ENCODE measurements at places on chromosomes 6 and 20.

- peak; percentile 68 for DNase-seq
These were observed 291.1 kb downstream of the CLIC5 start for GRCh38 chr6:45724511-45724910.

GRCh38 chr6:158333094-158333493 is 20.8 kb downstream of the TULP4 start:
- no peak for DNase-seq

GRCh38 chr20:41317546-41318270 is at the start of gene ZHX3:
TSS of gene ZHX3 (minus strand) at chr20:41317731. CDS start at chr20:41204916, 112,815 bp downstream.
- DNase-seq, result peak; percentile 97

- no peak for DNase-seq
These were observed 560.1 kb downstream of the UTRN start for GRCh38 chr6:144845186-144845585.

DNA sequence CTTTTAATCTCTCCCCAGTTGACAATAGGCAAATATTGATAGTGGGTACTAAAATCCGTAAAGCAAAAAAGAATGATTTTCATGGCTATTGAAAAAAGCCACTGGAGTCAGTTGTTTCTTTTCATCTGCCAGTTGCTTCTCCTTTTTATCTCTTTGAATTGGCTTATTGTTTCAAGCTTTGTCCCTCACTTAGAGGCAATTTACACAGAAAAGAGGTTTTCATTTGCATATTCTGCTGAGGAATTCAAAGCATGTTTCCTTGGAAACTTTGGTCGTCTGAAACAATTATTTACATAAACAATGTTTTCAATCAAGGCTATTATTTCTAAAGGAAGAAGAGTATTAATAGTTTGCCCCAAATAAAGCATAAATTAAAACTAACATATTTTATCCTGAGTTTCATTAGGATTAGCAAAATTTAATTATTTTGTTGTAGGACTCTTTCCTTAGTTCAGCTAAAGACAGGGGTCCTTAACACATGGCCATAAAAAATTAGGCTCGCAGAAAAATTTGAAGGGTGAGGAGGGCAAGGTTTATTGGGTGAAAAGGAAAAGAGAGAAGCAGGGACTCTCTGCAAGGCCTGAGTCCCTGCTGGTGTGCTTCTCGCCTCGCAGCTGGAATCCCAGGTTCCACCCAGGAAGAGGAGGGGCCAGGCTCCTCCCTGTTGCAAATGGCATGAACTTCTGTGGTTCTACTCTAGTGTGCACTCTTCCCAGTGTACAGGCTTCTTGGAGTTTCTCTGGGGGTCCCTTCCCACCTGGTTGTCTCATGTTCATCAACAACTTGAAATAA is 138.8 kb upstream of the LAMA2 start:
- no peak for DNase-seq

GRCh38 chr6:38612143-38612965 is 27.4 kb downstream of the BTBD9 start:
- no peak for DNase-seq

- no peak for DNase-seq
These were observed 26.5 kb upstream of the MYCT1 start for GRCh38 chr6:152671171-152671570.

- DNase-seq, result no peak
These were observed 286.2 kb downstream of the FARS2 start for GRCh38 chr6:5547556-5547955.

- DNase-seq, result peak; percentile 29
These were observed 95.5 kb upstream of the AGPAT4 start for GRCh38 chr6:161369339-161369738.

DNA sequence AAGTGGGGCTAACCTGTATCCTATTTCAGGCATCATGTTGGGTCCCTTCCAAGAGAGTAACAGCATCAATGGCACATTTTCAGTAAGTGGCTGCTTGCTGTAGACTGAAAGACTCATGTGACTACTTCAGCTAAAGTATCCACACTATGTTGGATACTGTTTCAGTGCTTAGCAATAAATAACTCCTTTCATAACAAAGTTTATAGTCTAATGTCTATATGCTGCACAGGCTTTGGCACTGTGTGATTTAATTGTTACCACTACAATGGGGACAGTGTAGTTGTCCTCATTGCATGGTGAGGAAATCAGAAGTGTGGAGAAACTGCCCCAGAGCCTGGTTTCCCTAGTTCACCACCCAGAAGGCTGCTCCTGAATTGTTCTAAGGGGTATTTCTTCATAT is 318.0 kb upstream of the PTCHD4 start:
- DNase-seq, result no peak

DNA sequence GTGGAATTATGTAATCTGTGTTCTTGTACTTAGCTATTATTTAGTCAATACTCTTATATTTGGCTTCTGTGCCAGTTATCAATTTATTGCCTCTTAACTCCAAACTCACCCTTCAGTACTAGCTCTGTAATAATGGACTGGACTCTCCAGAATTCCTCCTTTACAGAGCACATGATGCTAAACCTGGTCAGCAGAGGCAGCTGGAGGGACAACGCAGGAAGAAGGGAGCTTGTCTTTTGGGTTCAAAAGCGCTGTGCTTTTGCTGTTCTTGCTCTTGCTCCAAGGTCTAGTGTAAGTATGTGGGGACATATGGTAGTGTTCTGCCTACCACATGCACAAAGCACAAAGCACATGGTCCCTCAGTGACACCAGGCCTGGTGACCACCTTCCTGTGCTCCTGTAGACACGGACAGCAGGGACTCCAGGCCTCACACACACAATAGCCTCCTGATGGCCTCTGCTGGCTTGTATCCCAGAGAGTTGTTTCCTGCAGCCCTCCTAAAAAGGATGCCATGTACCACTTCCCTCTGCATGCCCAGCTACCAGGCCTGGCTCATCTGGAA is 46.1 kb downstream of the CHD6 start:
- no peak for DNase-seq

- no peak for DNase-seq
These were observed 102.7 kb upstream of the CARMIL1 start for GRCh38 chr6:25176466-25176865.

- no peak for DNase-seq
These were observed 22.5 kb upstream of the QKI start for GRCh38 chr6:163391985-163392384.

GRCh38 chr6:143674483-143675381 is 3.0 kb upstream of the PHACTR2 start:
- no peak for DNase-seq

DNA sequence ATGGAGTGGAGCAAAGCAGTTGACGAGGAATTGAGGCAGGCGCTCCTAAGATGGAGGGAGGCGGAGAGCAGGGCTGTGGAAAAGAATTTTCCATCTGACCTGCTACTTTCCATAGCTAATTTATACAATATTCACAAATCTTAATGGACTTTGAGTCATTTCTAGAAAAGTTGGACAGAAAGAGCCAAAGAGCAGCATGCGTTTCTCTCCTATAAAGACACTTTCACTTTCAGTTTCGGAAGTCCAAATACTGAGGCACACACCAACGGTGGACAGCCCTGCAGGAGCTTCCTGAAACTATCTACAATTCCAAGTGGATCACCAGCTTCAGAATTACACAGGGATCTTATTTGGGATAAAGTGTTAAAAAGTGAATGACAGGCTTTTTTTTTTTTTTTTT is 43.5 kb downstream of the PANK2 start:
- no peak for DNase-seq

GRCh38 chr6:23647045-23647444 is 479.0 kb upstream of the NRSN1 start:
- DNase-seq, result no peak

- DNase-seq, result no peak
These were observed 141.3 kb upstream of the HMGN3 start for GRCh38 chr6:79375635-79376337.

- no peak for DNase-seq
These were observed 45.8 kb upstream of the SCML4 start for GRCh38 chr6:107869871-107870270.

DNA sequence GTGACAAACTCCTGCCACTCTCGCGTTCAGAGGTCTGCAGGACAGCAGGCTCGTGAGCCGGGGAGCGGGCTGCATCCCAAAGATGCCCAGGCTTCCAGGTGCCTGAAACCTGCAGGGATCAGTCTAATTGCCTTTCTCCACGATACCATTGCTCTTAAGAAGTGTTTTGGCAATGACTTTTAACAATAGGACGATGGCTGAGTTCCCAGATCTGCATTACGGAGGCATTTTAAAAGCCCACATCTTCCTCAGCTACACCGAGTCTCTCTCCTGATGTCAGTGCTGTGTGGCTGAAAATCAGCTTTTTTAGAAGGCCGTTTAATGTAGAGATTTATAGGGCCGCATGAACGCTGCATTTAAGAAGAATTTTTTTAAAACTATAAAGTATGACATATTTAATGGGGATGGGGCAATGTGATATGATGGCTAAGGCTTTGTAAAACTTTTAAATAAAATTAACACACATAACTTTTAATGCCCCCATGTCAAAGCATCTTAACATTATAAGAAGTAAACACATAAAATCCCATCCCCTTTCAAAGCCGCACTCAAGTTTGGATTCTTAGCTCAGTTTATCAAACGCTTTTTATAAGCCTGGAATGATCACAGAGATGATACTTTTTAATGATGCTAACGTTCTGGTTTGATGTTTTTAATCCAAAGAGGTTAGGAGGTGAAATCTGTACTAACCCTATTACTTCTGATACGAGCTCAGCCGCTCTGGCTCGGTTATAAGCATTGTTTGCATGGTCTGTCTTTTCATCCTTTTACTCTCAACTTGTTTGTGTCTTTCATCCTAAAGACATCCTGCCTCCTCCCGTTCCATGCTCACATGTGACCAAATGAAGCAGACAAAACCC is 386.0 kb downstream of the SMOC2 start:
- no peak for DNase-seq

GRCh38 chr6:109308018-109308492 is 74.2 kb downstream of the CD164 start:
- peak; percentile 94 for DNase-seq

GRCh38 chr6:107600936-107601335 is 111.0 kb downstream of the SOBP start:
- DNase-seq, result peak; percentile 76

- no peak for DNase-seq
These were observed 1.9 kb downstream of the TNFAIP3 start for GRCh38 chr6:137868721-137869548.

GRCh38 chr20:21708738-21709534 is 3.5 kb downstream of the PAX1 start:
- no peak for DNase-seq

GRCh38 chr6:13152764-13153163 is 175.6 kb downstream of the TBC1D7 start:
- DNase-seq, result no peak

- DNase-seq, result no peak
These were observed 96.0 kb downstream of the ADTRP start for GRCh38 chr6:11682561-11682975.

DNA sequence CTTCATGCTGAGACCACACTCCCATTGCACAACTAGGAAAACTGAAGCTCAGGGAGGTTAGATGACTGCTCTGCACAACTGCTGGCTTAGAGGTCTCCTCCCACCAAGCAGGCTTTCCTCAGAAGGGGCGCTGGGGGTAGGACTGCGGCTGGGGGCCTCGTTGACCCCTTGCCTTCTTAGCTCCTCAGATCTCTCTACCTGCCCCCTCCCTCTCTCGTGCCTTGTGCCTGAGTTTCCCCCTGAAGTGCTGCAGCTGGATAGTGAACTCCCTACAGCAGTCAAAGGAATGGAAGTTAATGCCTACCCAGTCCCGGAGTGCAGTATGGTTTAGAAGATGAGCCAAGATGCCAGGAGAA is 149.8 kb downstream of the GRM4 start:
- DNase-seq, result no peak

GRCh38 chr6:14817074-14817473 is 428.8 kb upstream of the JARID2 start:
- no peak for DNase-seq

- DNase-seq, result no peak
These were observed 443.7 kb downstream of the UTRN start for GRCh38 chr6:144728804-144729203.

DNA sequence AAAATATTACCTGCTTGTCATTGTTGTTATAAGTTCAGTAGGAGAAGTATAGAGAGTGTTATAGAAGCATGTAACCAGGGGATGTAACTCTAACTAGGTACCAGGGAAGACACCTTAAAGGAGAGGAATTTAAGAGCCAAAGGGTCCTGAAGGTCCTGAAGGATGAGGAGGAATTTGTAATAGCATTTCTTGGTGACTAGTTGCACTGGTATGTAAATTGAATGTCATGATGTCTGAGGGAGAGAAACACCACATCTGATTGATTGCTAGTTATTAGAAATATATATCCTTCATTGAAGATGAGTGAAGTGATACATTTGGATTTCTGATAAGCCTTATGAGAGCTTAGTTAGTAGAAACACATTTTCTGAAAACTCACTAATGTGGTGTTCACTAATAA is 643.8 kb downstream of the RFPL4B start:
- no peak for DNase-seq

DNA sequence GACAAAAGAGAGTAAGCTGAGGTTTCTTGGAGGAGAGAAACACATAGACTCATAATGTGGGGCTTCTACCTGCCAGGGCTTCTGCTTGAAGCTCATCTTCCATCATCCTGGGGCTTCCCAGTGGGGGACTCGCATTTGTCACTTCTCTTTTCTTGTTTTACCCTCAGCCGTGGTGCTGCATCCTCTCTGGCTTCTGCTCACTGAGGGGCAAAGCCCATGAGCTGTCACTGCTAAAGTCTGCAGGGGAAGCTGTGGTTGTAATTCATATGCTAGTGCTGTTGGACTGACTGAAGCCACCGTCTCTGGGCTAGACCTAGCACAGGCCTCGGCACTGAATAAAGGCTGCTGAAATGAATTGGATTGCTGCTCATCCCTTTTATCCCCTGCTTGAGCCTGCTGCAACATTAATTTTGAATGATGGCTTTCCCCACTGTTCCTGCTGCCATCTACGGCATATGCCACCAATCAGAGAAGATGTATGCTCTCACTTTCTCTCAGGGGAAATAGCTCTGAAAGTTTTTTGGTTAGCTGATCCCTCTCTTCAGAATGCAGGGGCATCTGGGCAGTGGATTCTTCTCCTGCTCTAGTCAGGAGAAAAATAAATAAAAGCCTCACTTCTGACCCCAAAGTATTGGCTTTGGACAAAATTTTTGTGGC is 568.4 kb upstream of the MAP3K7 start:
- DNase-seq, result no peak
